ENCODE measurements at places on chromosomes 4 and X.

DNA sequence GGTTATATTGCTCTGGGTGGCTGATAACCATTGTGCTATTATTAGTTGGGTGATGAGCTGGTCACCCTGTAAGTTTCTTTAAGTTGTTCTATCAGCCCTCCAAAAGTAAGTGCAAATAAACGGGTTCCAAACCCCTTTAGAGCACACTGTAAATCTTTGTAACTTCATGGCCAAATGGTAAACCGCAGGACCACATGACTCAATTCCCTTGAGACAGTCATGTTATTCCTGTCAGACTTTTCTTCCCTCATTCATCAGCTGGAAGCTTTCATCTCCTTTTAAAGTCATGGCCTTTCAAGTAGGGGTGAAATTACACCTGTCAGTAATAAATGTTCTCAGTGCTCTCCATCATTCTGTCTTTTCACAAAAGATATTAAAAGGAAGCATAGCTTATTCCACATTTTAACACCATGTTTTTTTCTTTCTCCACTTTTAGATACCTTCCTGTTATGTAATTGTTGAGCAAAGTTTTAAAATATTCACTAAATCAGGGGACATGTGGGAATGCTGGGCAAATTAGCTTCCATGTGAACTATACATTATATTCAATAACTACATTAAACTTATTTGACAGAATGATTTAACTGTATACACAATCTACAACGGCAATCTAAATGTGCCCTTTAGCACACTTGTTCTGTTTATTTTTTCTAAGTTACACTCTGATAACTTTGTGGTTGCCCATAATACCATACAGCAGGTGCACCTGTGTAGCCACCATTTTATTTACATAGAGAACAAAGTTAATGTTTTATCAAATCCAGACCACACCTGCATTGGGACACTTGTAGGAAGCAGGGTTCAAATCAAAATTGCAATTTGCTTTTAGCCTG, 275.5 kb downstream of the CFAP299 start:
- peak; percentile 79 for DNase-seq

DNA sequence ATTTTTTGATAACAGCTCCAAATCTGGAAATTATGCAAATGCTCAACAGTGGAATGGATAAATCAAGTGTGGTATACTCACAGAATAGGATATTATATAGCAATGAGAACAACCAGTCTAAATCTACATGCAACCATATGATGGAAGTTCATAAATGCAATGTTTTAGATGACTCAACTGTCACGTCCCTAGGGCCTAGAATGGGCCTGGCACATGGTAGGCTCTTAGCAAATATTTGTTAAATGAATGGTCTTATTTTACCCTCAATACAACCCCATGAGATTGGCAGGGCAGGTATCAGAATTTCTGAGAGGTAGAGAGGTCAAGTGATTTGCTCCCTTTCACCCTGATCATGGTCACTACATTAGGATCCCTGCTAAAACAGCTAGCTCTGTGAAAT, 14.6 kb upstream of the NKX3-2 start:
- DNase-seq = peak; percentile 23

DNA sequence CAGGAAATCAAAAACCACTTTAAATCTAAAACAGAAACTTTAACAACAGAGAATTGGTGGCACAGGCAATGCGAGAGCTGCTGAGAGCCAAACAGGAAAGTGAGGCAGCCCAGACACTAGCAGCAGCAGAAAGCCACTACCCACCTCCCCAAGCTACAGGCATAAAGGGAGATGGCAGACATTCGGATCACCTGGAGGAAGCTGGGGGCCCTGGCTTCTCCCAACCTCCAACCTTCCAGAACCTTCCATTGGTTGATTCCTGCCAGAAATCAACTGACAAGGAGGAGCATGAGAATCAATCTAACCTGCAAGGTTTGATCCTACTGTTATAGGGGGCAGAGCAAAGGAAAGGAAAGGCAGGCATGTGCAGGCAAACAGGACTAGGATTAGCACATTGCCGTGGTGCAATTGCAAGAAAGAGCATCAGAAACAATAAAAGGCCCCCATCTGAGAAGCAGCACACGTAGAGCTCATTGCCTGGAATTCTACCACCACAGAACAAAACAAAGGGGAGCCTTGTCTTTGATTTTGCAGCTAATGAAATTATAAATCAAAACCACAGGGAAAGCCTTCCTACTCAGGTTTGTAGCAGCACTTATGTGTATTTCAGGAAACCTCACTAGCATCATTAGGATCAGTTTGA, 427.3 kb upstream of the RASGEF1B start:
- DNase-seq = no peak

GRCh38 chr4:76554630-76555029, 119.6 kb downstream of the SHROOM3 start:
- DNase-seq = no peak

GRCh38 chr4:930827-931193, 1.3 kb downstream of the GAK start:
- DNase-seq = no peak

- no peak for DNase-seq
Measured at GRCh38 chr4:123849495-123849894, 452.9 kb downstream of the SPRY1 start.

GRCh38 chrX:119899125-119899524, 3.4 kb downstream of the AKAP14 start:
- no peak for DNase-seq

DNA sequence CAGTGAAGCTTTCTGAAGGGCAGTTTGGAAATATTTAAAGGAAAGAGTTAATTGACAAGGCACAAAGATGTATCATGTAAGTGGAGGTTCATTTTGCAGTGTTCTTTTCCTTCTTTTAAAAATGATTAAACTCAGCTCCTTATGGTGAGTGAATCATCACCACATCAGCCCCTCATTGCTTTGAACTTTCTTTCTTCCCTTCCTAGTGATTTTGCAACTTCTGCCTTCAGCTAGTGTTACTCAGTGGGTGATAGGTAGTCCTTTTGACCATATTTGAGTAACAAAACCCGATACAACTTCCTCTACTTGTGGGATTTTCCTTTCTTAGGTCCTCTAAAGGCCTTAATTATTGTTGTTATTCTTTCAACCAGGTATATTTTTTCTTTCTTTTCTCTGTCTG, 8.2 kb downstream of the ZCCHC4 start:
- peak; percentile 84 for DNase-seq

DNA sequence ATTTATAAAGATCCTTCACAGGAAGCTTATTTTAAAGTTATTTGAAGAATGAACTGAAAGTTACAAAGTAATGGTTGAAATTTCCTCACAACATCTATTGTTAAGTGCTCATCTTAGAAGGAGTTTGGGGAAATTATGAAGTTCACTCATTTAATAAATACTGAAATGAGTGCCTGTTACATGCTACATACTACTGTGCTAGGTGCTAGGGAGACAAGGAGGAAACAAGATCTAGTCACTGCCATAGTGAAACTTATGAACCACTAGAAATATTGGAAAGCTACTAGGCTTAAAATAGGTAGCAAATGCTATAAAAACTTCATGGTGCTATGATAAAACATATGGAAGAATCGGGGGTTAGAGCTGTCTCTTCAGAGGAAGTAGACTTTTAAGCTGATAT, 97.1 kb downstream of the JADE1 start:
- DNase-seq = no peak

GRCh38 chr4:79653871-79654270, 245.8 kb upstream of the GK2 start:
- DNase-seq = no peak

- no peak for DNase-seq
Measured at GRCh38 chr4:84582988-84583875, at the start of gene CDS1. CDS1 (plus strand) TSS chr4:84583127; CDS start chr4:84583402, 275 bp downstream.

- no peak for DNase-seq
Measured at GRCh38 chrX:133402830-133403625, 12.3 kb downstream of the GPC4 start.

- DNase-seq = no peak
Measured at GRCh38 chrX:35104626-35105025, 162.0 kb downstream of the FAM47B start.

- DNase-seq = no peak
Measured at GRCh38 chr4:43816116-43816515, 632.5 kb downstream of the KCTD8 start.

DNA sequence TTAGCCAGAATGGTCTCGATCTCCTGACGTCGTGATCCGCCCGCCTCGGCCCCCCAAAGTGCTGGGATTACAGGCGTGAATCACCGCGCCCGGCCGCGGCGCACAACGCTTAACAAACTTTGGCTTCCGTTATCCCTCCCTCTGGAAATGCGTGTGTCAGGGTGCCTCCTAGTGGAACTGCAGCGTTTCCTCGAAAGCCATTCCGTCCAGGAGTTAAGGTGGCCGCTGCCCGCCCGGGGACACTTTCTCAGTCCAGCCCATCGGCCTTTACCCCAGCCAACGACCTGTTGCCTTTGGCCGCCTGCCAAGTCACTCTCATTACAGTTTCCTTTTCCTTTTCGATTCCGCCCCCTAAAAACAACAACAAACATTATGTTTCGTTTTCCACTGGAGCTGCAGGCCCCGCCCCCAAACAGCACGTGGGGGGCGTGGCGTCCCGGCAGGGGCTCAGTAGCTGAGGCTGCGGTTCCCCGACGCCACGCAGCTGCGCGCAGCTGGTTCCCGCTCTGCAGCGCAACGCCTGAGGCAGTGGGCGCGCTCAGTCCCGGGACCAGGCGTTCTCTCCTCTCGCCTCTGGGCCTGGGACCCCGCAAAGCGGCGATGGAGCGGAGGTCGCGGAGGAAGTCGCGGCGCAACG, at the start of gene HERC5:
Gene HERC5 (plus strand): TSS at position 450 of the 637 bp plus-strand sequence. CDS start 151 bp downstream, at position 601.
- DNase-seq = peak; percentile 83

- no peak for DNase-seq
Measured at GRCh38 chr4:74037076-74037955, 1.2 kb downstream of the CXCL3 start.

DNA sequence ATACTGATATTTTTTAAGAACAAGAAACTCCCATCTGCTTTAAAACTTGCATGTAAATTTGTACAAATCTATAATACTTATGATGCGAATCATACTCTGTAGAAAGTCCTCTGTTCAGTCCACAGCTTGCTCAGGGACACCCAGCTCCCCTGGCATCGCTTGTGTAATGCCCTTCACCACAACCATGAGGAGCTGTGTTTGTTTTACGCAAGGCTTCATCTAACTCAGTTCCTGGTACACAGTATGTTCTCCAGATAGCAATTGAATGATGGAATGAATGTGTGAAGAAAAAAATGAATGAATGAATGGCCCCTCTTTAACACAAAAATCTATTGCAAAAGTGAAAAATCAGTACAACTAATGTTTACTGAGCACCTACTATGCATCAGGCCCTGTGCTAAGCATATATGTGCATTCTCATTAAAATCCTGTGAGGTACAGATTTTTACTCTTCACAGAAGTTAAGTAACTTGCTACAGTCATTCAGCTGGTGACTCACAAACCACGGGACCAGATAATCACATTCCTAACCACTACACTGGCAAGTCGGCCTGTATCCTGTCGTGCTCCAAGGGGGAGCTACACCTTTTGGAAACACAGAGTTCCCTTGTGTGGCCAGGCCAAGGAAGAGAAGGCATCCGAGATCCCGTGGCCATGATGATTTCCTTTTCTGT, 58.7 kb upstream of the KDR start:
- peak; percentile 92 for DNase-seq

GRCh38 chrX:154300816-154301215, 5.2 kb downstream of the TKTL1 start:
- DNase-seq = no peak

DNA sequence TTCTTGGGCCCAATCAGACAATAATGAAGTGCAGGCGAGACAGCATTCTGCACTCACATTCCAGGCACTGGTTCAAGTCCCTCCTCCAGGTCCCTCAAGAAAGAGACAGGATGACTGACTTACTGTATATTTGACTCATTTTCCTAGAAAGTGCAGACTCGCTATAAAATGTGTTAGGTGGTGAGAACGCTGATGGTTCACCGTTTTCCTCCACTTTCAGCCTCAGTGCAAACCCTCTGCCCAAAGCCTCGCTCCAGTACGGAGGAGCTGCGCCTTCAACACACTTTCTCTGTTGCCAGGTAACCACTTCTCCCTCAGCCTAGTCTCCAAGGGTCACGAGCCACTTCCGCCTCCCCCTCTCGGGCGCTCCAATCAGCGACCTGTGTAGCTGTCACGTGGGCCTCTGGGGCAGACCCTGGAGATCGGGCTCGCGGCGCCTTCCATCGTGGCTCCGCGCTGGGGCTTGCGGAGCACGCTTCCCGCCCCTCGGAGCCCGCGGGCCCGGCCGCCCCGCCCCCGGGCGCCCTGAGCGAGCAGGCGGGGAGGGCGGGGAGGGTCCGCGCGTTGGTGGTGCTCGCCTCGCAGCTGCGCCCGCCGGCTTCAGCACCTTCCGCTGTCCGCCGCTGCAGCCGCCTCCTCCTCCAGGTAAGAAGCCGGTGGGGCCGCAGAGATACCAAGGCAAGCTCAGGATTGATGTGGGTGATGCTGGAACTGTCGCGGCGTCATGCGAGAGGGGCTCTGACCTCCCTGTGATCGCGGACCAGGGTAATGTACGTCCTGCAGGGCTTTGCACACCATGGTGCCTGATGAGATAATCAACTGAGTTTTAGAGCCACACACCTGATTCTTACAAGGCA, at the start of gene WDR17:
Gene WDR17 (plus strand): TSS at position 407 of the 857 bp plus-strand sequence. CDS start 45,740 bp downstream, outside the sequence.
- peak; percentile 88 for DNase-seq

DNA sequence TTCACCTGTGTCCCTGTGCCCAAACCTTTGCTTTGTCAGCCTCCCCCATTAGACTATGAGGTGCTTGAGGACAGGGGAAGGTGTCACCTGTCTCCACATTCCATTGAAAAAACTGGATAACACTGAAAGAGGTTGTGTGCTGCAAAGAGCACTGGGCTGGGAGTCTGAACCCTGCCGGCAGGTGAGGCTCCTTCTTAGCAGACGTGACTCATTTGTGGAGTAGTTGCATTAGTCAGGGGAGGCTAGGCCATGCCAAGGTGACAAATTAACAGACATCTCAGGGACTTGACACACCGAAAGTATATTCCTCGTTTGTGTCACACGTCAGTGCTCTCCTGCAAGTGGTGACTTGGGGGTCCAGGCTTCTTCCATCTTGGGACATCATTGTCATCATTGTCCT, 95.9 kb upstream of the STX18 start:
- DNase-seq = no peak

DNA sequence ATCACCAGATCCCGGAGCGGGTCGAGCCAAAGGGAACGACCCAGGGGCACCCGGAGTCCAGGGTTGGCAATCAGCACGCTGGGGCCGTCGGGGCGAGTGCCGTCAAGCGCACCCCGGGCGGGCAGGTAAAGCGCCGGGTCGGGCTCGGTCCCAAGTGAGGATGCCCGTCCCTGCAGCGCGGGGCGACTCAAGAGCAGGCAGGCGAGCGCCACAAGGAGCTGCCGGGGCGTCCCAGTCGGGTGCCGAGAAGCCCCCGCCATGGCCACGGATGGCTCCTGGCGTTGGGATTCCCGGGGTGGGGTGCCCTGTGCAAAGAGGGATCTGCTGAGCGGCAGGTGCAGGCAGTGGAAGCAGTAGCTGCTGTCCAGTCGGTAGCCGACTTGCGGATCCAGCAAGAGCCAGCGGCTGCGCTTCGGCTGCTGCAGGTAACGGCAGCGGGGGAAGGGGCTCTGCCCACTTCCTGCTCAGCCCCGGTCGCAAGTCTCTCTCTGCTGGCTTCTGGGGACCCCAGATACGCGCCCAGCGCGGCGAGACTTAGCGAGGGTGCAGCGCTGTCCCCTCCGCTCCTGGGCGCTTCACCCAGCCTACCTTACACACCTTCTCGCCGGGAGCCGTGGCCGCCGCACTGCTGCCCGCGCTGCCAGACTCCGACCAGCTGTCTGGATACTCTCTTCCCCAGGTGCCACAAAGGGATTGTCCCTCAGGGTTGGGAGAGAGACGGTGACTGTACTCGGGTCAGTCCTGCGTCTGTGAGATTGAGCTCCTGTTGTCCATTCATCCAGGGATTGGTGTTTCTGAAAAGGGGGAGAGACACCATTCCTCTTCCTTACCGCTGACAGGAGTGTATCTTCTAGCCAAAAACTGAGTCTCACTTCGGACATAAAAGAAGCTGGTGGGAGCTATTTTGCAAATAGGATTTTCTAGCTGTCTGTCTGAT, at the start of gene FREM3:
Gene FREM3 (minus strand): TSS at position 260 of the 937 bp plus-strand sequence. CDS start 0 bp downstream, at position 260.
- no peak for DNase-seq
